ENCODE measurements at places on chromosomes 13 and 19.

DNA sequence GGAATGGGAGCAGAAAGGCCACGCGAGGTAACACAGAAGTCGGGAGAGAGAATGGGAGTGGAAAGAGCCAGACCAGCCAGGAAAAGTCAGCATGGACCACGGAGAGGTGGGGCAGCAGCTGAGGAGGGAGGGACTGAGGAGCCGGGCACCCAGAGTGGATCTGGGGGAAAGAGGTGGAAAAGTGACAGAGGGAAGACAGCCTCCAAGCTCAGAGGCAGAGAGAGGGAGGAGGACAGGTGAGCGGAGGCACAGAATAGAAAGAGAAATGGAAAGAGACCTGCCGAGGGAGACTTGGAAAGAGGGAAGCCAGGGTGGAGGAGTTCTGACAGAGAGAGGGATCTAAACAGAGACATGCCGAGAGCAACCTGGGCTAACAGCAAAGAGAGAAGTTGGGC is 1.6 kb downstream of the GRIK5 start:
- no peak for DNase-seq

GRCh38 chr13:110221406-110222117 is 85.4 kb downstream of the COL4A1 start:
- no peak for DNase-seq

GRCh38 chr19:47095476-47096099 is 18.0 kb downstream of the ZC3H4 start:
- no peak for DNase-seq

- DNase-seq, result no peak
Observed at GRCh38 chr19:2487842-2488241, 11.9 kb downstream of the GADD45B start.

- DNase-seq, result no peak
Observed at GRCh38 chr19:32672841-32673240, 2.1 kb downstream of the ANKRD27 start.
